Kidney (tissue), 22 donors: ENCODE measurements at places on chromosomes 3 and 15.
A peak's percentile ranks its signal among the peaks of the same experiment; 100 is the strongest.

DNA sequence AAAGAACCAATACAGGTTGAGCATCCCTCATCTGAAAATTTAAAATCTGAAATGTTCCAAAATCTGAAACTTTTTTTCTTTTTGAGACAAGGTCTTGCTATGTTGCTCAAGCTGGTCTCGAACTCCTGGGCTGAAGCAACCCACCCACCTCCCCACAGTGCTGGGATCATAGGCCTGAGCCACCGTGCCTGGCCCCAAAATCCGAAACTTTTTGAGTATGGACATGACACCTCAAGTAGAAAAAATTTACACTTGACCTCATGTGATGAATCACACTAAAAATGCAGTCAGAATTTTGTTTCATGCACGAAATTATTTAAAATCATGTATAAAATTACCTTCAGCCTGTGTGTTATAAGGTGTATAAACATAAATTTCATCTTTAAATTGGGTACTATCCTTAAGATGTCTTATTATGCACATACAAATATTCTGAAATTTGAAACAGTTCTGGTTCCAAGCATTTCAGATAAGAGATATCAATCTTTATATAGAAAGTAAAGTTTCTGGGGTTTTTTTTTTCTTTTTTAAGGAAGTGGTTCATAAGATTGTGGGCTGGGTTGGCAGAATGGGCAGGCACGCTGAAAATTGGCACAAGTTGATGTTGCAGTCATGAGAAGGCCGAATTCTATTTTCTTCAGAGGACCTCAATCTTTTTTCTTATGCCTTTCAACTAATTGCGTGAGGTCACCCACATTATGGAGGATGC lies 72.5 kb downstream of the SPRED1 start:
- no peak for DNase-seq

GRCh38 chr3:169822983-169823382 lies 10.3 kb upstream of the LRRC34 start:
- no peak for DNase-seq

- DNase-seq: no peak
Observed at GRCh38 chr15:85974348-85974705, 105.3 kb upstream of the AGBL1 start.

- no peak for DNase-seq
Observed at GRCh38 chr15:64105113-64105704, 9.4 kb downstream of the SNX1 start.

GRCh38 chr15:35455201-35455600 lies 90.8 kb downstream of the DPH6 start:
- DNase-seq: no peak

GRCh38 chr3:158671821-158672214 lies 630 bp downstream of the LXN start:
- no peak for DNase-seq

DNA sequence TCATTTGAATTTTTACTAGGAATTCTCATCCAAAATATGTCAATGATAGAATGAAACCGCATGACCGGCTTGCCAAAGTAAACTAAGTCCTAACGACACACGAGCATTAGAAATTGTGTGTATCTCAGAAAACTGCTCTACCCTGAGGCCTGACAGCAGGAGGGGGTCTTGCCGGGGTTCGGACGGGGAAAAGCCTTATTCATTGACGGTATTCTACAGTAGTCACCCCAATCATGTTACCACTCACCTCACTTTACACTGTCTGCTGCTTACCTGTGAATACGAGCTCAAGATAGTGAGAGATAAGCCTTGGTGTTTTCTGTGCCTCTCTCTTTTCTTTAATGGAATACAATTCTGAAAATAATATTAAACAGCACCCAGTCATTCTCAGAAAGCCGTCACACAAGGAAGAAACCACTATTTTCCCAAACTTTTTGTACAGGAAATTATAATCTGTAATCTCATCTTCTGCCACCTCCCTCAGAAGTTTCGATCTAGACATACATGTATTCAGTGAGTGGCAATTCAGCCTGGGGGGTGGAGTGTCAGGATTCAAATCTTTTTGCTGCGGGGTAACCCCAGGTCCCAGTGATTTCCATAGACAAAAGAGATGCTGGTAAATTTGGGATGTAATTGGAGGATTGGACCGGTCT lies 492 bp upstream of the FAM43A start:
- no peak for DNase-seq

DNA sequence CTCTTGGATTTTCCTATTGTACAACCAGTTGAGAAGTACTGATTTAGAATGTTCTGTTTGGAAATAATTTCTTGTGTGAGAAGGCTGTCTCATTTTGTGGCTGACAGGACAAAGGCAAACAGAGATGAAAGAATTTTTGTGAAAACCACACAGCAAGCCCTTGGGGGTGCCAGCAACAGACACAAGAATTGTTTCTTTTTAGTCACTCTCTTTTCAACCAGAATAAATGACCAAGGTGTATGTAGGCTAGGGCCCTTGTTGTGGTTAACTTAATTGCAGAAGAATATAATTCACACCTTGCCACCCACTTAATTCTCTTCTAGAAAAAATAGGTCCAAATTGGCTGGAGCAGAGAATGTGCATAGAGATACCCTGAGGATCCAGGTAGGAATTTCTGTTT lies 329.4 kb upstream of the TBC1D5 start:
- no peak for DNase-seq

GRCh38 chr3:49711489-49711888 lies 8.0 kb downstream of the AMIGO3 start:
- DNase-seq: no peak

GRCh38 chr3:135965506-135966270 lies at the start of gene PPP2R3A:
PPP2R3A (plus strand) TSS chr3:135965728; CDS start chr3:136001499, 35,771 bp downstream.
- peak; percentile 93 for DNase-seq

GRCh38 chr3:149174901-149175300 lies 45.5 kb downstream of the HPS3 start:
- peak; percentile 80 for DNase-seq

DNA sequence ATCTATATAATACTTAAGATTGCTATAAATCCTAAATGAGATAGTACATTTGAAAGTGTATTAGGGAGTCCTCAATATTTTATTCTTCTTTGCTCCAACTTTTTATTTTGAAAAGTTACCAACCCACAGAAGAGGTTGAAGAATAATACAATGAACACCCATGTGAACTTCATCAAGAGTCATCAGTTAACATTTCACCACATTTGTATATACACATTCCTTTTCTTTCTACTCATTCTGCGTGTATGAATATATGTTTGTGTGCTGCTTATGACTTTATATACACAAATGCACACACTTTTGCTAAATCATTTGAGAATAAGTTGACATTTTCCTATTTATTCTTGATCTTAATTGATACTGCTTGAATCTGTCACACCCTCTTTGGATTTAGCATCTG lies 193.3 kb upstream of the CGNL1 start:
- no peak for DNase-seq

DNA sequence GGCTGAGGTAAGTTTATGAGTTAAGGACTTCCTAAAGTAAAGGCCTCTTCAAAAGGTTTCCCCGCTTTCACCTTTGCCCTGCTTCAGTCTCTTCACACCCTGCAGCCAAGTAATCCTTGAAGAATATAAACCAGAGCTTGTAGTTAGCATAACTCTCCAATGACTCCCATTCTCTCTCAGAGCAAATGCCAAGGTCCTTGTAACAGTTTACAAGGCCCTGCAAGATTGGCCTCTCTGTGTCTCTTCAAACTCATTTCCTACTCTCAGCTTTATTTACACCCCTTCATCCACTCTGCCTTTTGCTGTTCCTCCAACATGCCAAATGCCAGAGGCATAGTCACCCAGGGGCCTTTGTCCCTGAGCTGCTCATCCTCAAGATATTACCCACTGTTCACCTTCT lies 60.5 kb upstream of the MME start:
- no peak for DNase-seq

- DNase-seq: no peak
Observed at GRCh38 chr15:53872410-53872809, 105.8 kb upstream of the UNC13C start.

DNA sequence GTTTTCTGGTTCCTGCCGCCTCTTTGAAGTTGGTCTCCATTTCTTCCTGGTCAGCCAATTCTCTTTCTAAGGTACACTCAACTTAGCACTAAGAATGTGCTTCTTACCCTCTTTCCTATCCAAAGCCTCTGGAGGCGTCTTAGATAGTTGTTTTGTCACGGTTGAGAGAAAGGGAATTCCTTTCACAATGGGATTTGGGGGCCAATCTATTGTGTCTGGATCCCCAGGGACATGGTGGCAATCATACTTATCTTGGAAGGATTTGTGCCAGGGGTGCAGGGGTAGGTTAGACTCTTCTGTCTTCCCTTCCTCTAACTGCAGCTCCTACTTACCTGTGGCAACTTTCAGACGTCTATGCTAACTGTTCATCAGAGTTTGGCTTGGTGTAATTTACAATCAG lies 287.1 kb downstream of the SOX2 start:
- no peak for DNase-seq

DNA sequence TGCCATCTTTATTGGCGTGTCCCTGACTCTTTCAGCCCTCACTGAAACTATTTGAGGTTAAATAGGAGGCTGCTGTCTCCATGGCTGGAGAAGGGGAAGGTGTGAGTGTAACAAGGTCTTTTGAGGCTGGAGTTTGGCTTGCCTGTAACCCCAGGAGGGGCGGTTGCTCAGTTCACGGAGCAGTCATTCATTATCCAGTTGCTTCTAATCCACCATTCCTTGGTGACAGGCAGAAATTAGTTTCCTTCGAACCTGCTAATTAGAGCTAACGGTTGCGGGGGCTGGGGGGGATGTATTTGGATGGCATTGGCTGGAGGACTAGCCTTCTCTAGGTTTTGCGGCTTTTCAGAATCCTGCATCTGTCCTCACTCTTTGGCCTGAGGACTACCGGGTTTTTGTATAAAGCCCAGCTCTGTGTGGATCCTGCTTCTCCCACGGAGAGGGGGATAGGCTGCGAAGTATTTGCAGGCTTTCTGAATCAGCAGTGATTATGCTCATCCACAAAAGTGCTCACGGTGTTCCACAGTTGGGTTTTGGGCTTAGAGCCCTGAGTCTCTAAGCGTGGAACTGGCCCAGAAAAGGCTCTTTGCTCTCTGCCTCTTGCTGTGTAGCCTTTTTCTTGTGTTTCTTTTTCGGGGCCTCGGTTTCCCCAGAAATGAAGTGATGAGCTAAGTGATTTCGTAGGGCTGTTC lies 18.6 kb downstream of the FGD5 start:
- DNase-seq: no peak

DNA sequence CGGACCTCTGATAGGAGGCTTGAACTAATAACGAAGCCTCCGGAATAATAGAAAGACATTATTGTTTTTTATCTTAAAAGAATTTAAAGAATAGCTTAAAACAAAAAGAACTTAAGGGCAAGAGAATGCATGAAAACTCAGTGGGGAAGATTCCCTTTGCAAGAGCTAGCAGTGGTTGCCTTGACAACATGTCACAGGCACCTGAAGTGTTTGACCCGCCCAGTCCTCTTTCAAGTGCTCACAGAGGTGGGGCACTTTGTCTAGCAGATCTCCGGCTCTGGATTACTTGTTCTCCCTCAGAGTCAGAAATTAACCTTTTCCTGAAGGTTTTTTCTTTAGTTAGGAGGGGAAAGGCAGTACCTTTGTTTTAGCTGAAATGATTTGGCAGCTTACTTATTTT lies 37.8 kb downstream of the LARS2 start:
- DNase-seq: no peak

DNA sequence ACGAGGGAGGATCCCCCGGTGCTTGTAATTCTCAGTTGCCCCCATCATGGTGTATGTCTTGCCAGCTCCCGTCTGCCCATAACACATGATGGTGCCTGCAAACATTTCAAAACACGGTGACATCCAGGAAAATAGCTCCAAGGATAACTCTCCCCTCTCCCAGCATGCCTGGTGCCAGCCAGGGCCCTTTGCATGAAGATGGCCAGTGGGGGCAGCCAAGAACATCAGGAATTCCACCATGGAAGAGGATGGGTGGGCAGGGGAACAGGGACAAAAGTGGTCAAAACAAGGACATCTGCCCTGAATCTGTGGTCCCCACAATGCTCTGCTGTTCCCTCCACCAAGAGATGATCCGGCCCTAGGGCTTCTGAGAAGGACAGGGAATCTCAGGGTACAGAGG lies 9.0 kb downstream of the KIF9 start:
- DNase-seq: no peak

DNA sequence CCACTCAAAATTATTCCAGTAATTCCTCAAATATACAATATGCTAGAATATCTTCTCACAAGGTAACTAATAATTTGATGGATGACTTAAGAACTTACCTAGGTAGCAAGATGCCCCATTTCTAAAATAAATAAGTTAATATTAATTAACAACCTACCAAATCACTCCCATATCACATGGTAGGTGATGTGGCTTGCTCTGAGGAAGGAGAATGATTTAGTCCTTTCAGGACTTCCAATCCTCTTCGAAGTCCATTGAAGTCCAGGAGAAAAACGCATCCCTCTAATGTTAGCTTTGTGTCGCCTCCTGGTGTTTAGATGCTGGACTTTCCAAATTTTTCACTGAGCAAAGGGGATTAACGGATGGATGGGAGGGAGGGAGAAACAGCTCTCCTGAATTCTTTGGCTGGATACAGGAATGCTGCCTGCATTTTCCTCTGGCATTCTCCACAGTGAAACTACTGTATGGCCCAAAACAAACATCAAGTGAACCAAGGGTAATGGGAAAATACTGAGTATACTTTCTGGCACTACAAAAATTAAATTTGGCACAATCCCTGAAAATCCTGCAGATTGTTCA lies 58.6 kb downstream of the PRICKLE2 start:
- no peak for DNase-seq

DNA sequence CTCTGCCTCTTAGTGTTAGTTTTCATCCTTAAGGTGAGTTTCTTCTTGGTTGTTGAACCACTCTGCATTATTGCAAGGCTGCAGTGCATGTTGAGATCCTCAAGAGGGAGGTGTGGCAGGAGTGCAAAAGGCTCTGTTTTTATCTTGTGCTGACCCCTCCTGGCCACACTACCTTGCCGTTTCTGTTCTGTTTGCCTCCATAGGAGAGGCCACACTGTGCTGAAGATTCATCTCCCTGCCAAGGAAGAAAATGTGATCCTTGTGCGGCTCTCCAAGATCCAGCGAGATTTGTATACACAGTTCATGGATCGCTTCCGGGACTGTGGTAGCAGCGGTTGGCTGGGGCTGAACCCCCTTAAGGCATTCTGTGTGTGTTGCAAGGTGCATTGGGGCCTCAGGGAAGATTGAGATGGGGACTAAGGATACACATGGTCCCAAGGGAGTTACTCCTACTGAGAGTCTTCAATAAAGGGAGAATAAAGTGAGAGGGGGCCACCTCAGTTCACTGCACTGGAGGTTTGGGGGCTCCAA lies 33.0 kb upstream of the TEX264 start:
- DNase-seq: peak; percentile 64

DNA sequence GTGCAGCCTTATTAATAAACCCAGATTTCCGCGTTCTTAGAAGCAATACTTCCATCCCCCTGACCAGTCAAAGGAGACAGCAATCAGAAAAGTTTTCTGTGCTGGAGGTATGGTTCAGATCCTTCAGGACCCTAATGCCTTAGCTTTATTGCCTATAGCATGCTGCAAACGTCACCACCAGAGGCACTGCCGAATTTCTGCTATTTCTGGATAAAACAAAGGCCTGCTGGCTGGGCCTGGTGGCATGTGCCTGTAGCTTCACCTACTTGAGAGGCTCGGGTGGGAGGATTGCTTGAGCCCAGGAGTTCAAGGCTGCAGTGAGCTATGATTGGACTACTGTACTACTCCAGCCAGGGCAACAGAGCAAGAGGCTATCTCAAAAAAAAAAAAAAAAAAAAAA lies 407.2 kb downstream of the FOXP1 start:
- no peak for DNase-seq
